Cerebellum (tissue), 4 donors: ENCODE measurements at places on chromosomes 4 and X. TPM values are rescaled to one million over a fixed set of nuclear protein-coding genes. Genes with fewer than 3 reads are reported as not detected.

The TECRL gene
- total RNA-seq: not detected

The TMPRSS11B gene
- not detected for total RNA-seq

The GAB3 gene
- total RNA-seq: 2.1 TPM

The CSAG2 gene
- not detected for total RNA-seq

The HS6ST2 gene
- total RNA-seq: 14.4 TPM

The CCDC149 gene
- 15.1 TPM for total RNA-seq

The ACE2 gene
- total RNA-seq: 0.64 TPM

The SOWAHB gene
- total RNA-seq: 2.5 TPM
